CD4-positive, alpha-beta T cell treated with Interleukin-21 for 1 hour (primary cell): ENCODE measurements at places on chromosomes 13 and 19.

GRCh38 chr19:4310247-4311121 is 6.1 kb downstream of the FSD1 start:
- no peak for DNase-seq

DNA sequence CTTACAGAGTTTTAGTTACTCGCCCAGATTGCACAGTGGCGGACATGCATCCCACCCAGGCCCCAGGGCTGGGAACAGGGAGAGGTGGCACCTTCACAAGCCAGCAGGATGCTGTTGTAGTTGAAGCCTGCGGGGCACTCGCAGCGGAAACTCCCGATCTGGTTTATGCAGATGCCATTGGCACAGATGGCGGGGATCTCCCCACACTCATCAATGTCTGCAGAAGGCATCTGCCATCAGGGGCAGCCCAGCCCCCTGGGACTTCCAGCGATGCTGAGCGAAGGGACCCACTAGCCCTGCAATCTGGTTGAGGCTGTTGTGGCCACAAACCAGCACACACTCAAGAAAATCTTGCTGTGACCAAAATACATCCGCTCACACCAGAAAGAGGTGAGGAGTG is 44.6 kb downstream of the CCL25 start:
- DNase-seq: no peak

DNA sequence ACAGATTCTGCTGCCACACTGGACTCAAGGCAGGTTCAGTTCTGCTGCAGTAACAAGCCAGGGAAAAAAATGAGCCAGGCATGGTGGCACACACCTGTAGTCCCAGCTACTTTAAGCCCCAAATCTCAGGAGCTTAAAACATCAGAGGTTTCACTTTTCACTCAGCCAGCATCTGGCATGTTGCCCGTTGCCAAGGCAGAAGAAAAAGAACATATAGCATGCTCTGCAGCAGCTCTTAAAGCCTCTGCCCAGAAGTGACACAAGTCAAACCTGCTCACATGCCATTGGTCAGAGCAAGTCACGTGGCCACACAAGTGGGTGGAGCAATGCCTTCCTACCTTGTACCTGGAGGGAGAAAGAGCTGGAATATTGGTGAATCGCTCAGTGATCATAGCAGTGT is 14.7 kb upstream of the ADGRE5 start:
- peak; percentile 97 for DNase-seq

DNA sequence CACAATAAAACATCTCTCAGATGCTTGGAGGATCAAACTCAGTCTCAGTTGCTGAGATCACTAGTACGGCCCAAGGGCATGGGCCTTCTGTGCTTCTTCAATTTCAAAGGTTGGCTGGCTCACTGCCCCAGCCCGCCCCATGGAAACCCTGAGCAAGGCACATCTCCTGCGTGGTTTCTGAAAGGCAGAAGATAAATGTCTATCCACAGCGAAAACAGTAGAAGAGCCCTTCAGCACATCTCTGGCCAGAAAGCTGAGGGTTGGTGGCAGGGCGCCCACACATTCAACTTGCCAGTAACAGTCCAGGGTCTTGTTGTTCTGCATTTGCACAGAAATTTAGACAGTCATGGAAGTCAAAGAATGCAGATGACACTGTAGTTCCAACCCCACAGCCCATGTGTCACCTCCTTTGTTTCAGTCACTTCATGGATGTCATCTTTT is 24.0 kb upstream of the KATNAL1 start:
- DNase-seq: no peak

GRCh38 chr13:92187378-92187989 is 789.1 kb downstream of the GPC5 start:
- DNase-seq: peak; percentile 37

DNA sequence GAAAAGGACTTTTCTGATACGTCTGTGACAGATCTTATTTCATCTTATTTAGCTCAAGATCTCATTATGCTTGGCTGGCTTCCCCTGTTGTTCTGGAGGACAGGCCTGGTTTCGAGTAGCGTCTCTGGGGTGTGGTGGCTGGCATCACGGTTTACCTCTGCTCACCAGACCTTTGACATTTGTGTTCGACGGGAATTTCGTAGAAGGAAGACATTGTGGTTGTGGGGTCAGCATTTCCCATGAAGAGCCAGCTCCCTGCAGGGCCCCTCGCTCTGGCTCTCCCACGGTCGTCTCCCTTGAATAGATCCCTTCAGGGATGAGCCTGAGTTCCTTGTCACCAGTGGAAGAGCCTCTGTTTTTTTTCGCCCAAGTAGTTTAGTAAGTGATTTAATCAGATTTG is 78.6 kb upstream of the TEX29 start:
- no peak for DNase-seq

- DNase-seq: no peak
Observed at GRCh38 chr13:92873029-92873428, 353.6 kb upstream of the GPC6 start.

GRCh38 chr13:97015661-97016350 is 21.5 kb upstream of the OXGR1 start:
- peak; percentile 25 for DNase-seq

DNA sequence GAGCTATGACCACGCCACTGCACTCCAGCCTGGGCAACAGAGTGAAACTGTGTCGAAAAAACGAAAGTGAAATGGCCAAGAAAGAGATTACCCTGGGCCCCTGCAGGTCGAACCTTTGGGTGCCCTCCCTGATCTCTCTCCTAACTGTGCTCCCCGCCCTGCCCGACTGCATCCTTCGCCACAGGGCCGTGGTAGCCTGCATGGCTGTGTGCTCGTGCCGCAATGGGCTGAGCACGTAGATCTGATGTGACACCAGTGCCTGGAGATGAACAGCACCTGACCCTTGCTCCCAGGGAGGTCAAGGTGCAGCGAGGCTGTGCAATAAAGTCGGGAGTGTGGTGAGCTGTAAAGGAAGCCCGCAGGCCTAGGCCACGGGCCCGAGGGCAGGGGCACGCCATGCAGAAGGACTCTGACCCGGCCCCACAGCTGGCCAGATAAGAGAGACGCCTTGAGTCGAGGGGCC is 60.2 kb downstream of the PEX11G start:
- no peak for DNase-seq

- no peak for DNase-seq
Observed at GRCh38 chr19:30223866-30224688, 148.1 kb upstream of the ZNF536 start.

- DNase-seq: no peak
Observed at GRCh38 chr13:29323954-29324353, 271.5 kb downstream of the SLC7A1 start.

GRCh38 chr13:111289251-111289650 is 31.2 kb upstream of the TEX29 start:
- no peak for DNase-seq

GRCh38 chr19:40539070-40539469 is 37.6 kb upstream of the SHKBP1 start:
- DNase-seq: no peak

DNA sequence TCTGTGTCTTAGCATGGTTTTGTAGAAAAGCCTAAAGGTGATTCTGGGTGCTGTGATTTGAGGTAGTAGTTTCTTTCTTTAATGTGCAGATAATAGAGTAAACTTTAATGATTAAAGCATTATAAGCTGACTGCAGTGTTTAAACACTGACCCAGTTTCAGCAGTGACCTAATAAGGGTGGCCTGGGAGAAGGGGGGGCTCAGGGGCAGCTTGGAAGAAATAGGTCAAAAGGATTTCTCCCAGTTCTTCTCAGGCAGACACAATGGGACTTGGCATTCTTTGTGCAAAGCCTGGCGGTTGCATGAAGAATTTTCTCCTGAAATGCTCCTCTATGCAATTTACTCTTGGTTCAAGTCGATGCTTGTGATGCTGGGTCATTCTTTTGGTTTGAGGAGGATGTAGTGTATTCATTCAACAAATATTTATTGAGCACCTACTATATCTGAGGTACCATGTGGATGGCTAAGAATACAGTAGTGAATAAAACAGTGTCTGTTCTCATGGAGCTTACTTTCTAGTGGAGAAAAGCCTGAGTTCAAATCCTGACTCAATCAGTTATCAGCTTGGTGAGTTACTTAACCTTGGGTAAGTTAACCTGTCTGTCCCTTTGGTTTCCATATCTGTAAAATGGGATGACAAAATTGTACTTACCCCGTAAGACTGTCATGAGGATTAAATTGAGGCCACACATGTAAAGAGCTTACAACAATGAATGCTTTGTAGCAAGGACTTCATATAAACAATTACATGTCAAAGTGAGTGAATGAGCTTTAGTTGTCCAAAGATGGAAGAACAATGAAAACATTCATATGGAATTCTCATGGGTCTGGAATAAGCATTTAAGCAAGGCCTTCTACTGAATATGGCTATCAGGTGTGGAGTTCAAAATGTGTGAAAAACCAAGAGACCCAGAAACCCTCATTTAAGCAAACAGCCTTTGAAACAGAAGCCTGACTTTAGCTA is 210.2 kb downstream of the KCNRG start:
- DNase-seq: no peak

DNA sequence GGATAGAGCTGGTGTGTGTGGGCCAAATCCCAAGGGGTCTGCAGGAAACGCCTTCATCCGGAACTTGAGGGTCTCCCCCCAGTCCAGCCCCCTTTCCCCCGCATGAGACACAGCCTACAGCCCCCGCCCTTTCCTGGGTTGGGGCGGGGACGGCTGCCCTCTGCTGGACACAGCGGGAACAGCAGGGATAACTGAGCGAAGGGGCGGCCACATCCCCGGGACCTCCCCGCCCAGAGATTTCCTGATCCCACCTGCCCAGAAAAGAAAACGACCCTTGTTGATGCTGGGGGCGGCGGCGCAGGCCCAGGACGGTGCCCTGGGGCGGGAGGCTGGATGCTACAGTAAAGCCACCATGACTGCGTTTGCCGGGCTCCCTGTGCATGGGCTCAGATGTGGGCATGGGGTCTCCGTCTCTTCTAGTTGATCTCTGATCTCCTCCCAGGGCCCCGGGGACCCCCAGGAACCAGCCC is 14.2 kb downstream of the ONECUT3 start:
- DNase-seq: peak; percentile 55

DNA sequence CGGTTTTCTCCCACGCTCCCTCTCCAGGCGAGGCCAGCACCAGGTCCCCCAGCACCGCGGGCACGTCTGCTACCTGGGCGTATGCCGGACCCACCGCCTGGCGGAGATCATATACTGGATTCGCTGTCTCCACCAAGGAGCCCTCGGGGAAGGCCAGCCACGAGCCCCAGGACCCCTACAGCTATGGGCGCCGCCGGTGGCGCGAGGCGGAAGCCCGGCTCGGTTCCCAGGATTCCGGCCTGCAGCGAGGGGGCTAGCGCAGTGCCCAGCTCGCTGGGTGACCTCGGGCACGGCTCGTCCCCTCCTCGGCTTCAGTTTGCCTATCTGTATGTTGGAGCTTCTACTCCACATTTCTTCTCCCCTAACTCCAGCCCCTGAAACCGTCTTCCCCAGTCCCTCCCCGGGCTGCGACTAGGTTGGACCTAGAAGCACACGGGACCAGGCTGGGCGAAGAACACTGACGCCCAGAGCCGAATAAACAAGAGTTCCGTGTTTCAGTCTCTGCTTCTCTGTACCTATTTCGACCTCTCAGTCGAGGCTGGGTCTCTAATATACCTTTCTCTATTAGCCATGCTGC is 749 bp upstream of the CPT1C start:
- DNase-seq: no peak

- DNase-seq: no peak
Observed at GRCh38 chr19:54949412-54949811, 2.1 kb upstream of the NLRP7 start.

GRCh38 chr13:76750126-76750525 is 136.1 kb downstream of the KCTD12 start:
- no peak for DNase-seq

DNA sequence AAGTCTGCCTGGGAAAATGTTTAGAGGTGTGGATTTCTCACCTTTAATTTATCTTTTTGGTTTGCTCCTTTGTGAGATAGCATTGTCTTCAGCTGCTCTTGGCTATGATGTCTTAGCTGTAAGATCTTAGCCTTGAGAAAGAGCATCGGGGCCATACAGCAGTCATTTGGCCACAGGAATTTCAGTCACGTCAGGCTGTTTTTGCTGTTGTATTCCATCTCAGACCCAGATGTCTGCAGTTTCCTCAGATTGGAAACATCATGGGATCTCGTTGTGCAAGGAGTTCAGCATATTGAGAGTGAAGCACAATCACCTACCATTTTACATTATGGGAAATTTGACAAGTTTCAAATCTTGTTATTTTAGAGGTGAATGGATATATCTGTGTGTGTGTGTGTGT is 89.3 kb upstream of the C1QTNF9B start:
- DNase-seq: no peak

- DNase-seq: peak; percentile 75
Observed at GRCh38 chr19:18278521-18279265, 2.7 kb downstream of the JUND start.

- no peak for DNase-seq
Observed at GRCh38 chr13:50577806-50578205, 265.7 kb downstream of the DLEU7 start.

DNA sequence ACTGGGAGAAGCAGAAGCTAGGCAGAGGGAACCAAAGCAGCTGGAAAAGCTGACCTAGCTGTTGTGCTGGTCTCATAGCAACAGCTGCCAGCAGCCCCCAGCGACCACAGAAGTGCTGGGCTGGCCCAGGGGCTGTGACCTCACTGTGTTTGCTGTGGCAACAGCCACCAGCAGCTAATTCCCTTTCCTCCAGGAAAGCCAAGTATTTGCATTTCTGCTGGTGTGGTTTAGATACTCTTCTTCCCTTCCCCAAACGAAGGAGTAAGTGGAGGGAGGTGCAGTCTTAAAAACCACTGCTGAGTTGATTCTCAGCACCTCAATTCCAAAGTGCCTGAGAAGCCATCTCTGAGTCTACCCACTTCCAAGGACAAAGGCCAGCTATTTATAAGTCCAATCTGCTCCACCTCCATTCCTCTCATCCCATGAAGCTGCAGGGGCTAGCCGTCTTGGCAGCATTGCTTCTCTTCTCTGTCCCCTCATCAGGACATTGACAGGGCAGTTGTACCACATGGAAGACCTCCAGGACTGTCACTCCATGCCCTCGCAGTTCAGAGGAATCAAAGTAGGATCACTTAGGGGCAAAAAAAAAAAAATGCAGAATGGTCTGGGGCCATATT is 11.5 kb upstream of the CCDC97 start:
- DNase-seq: peak; percentile 78

DNA sequence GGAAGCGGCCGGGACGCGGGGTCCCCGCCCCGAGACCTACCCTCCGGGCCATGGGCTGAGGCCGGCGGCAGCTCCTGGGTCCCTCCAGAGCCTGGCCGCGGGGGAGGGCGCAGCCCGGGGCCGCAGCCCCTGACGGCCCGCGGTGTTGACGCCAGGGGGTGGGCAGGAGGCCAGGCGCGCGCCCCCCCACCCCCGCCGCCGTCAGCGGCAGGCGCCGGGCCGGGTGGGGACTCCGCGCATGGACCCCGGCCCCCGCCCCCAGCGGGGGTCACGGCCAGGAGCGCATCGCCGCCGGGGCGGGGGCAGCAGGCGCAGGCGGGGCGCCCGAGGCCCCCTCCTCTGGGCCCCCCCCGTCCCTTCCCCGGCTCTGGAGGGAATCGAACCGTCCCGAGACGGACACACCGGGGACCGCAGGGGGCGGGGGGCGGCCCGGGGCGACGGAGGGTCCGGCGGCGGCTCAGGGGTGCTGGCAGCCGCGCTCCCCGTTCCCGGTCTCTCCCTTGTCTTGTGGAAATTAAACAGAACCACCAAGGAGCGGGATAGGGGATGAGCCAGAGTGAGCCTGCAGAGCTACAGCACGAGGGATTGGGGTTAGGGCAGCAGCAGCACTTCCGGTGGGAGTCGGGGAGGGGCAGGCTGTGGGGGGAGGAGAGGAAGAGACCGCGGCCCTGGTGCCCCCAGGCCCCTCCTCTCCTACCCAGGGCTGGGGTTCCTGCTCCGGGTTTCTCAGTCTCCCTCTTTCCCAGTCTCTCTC is at the start of gene MEIS3:
MEIS3 (minus strand) TSS at position 498 of the 754 bp plus-strand sequence; CDS start at position 52, 446 bp downstream.
- no peak for DNase-seq

- DNase-seq: no peak
Observed at GRCh38 chr19:47179653-47180310, 49.1 kb downstream of the SAE1 start.

GRCh38 chr19:44718441-44719261 is 19.7 kb downstream of the CEACAM16 start:
- DNase-seq: no peak
